ENCODE measurements at places on chromosomes 11 and 22.

DNA sequence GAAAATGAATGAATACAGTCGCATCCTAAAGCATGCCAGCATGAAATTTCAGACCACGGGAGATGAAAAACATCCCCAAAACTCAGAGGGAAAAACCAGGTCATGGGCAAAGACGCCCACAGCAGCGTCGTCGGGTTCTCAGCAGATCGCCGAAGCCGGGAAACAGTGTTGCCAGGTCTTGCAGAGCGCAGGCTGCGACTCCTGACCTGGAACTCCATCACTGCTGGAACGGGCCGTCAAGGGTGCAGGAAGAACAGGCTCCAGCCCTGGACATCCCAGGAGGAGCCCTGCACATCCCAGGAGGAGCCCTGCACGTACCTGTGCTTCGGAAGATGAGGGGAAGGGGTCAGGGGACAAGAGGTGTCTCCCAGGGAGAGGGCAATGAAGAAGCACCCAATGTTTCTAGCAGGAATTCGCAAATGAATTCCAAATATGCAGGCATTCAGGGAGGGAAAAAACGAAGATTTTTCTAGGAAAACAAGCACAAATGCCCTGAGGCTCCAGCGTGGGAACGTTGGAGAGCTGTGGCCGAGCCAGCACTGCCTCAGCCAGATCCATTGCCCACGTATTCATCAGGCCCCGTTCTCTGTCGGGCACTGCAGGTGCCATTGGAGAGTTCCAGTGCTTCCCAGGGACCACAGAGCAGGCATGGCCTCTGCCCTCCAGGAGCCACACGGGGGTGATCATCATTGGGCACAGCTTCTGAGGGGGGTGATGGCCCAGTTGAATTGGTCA, 1110.4 kb downstream of the BRD1 start:
- no peak for DNase-seq

DNA sequence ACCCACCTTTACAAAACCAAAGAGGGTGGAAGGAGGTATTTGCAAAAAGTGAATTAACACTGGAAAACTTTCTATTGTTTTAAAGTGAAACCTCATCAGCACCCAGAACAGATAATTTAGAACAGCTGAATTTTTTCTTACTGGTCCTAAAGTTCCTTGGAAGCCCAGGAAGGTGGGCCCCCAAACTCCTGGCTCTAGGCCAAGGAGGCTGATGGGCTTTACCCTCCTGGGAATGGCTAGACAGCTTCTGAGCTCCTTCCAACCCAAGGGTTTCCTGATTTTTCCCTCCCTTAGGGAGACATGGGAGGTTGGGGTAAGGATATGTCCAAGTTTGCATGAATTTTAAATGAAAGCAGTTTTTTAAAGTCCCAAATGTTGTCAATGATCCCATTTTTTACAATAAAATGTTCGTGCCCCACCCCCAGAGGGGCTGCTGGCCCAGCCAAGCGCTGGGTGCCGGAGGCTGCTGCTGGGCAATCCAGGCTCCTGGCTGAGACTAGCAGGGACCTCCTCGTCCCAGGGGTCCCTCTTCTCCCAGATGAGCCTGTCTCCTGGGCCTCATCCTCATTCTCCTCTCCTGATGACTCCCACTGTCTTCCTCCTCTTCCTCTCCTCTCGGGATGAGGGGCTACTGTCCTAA, 28.4 kb downstream of the RELT start:
- DNase-seq = no peak

- DNase-seq = no peak
Observed at GRCh38 chr11:112499153-112499880, 238.7 kb upstream of the PLET1 start.

DNA sequence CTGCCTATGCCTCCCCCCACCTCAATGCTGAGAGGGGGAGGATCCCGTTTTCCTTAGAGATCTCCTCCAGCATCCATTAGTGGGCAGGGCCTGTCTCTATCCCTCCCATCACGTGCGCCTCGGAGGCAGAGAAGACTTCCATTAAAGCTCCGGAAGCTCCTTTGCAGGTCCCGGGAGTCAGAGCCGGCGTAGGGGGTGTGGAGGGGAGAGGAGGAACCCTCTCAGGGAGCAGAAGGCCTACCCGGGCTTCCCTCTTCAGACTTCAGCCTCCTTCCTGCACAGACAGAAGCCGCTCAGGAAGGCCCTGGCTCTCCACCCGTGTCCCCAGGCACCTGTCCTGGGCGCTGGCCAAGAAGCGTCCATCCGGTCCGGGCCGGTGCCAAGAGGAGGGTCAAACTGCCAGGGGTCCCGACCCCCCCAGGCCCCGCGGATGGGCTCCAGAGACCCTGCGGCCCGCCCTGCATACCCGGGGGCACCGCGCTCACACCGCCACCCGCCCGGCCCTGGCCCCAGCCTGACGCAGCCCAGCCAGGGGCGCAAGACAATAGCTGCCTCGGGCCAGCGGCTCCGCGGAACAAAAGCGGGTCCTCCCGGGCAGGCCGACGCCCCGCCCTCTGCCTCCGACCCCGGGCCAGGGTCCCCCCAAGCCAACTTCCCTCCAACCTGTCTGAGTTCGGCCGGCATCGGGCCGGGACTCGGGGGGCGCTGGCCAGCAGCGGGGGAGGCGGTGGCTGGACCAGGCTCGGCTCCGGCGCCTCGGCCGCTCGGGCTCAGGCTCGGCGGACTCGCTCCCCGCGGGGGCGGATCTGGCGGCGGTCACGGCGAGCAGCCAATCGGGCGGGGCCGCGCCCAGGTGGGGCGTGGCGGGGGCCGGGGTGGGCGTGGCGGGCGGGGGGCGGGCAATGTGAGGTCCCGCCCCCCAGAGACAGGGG, 29.9 kb downstream of the ARVCF start:
- peak; percentile 99 for DNase-seq

- no peak for DNase-seq
Observed at GRCh38 chr22:48340191-48340590, 1487.5 kb downstream of the BRD1 start.

DNA sequence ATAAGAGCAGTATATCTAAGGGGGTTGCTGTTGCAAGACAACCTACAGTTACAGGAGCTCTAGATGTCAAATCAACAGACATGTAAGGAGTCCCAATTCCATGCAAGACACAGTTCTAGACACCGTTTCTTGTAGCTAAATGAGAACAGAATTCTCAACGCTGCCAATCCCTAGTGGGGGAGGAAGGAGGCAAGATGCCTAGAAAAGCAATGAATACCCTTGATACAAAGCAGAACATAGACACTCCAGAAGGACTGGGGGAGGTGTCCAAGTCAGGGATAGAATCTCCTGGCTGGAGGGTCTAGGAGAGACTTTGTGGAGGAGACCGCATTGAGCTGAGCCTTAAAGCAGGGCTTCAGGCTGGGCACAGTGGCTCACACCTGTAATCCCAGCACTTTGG, 280.2 kb downstream of the BUD13 start:
- no peak for DNase-seq

- DNase-seq = no peak
Observed at GRCh38 chr11:199782-200181, 6.9 kb downstream of the SCGB1C1 start.

GRCh38 chr22:50262460-50262911, 1.0 kb upstream of the MAPK12 start:
- no peak for DNase-seq

DNA sequence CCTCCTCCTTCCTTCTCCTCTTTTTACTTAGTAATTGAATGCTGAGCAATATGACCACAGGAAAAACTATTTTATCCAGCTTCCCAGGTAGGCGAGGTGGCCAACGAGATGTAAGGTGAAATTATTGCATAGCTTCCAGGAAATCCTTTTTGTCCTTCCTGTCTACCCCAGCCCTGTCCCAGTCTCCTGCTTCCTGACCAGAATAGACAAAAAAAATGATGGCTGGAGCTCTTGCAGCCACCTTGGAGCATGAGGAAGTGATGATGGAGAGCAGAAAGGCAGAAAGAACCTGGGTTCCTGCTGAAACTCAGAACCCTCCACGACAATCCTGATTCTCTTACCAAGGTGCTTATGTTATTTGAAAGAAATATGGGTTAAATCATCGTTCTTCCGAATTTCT, 33.9 kb downstream of the DUSP8 start:
- no peak for DNase-seq

GRCh38 chr22:49546811-49547585, 280.7 kb downstream of the BRD1 start:
- no peak for DNase-seq

DNA sequence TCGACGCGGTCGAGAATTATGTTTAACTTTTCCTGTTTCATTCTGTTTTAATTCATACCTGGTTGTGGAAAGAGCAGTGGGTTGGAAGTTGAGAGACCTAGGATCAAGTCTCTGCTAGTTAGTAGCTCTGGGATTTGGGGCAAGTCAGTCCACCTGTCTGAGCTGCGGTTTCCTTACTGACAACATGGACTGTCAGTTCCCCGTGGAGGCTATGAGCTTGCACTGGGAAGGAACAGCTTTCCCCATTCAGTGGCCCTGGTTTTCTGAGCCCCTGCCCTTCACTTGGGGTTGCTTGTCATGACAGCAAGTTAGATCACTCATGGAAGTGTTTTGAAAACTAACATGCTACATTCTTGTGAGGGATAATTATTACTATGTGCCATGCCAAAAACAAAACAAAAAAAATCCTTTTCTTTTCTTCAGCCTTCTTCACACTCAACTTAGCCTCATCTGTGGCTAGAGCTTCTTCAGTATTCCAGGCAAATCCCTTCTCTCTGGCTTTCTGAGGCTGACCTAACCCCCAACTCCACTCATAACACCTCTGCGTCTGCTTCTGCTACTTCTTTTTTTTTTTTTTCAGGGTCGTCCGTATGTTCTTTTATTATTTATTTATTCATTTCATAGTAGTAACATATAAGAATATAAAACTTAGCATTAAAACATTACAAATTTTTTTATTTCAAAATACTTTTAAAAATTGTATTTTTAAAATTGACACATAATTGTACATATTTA, 43.0 kb upstream of the ZBED5 start:
- DNase-seq = no peak

- DNase-seq = no peak
Observed at GRCh38 chr11:126104420-126104819, 41.8 kb upstream of the CDON start.

- DNase-seq = no peak
Observed at GRCh38 chr11:78685156-78685555, 110.5 kb upstream of the NARS2 start.
